ENCODE measurements at places on chromosomes 2 and 18. TPM values are rescaled to one million over a fixed set of nuclear protein-coding genes. Genes with fewer than 3 reads are reported as not detected.

ST8SIA3 gene
- not detected for total RNA-seq

MOGAT1 gene
- total RNA-seq: not detected

IL1B gene
- 1.7 TPM for total RNA-seq

SPATA3 gene
- total RNA-seq: not detected

EVX2 gene
- total RNA-seq: 0.11 TPM

LHCGR gene
- total RNA-seq: not detected

FAM110C gene
- total RNA-seq: not detected

HAAO gene
- total RNA-seq: 0.25 TPM

POTEJ gene
- total RNA-seq: not detected

SLC23A3 gene
- total RNA-seq: 2.5 TPM

NT5C1B gene
- 0.33 TPM for total RNA-seq

SERPINB8 gene
- 37.2 TPM for total RNA-seq

ARHGEF33 gene
- total RNA-seq: 1.5 TPM

DOK1 gene
- total RNA-seq: 35.0 TPM

MC5R gene
- not detected for total RNA-seq
